ENCODE measurements at places on chromosomes 12 and 14.

GRCh38 chr12:5733136-5733755 lies 211.8 kb downstream of the ANO2 start:
- DNase-seq = no peak

DNA sequence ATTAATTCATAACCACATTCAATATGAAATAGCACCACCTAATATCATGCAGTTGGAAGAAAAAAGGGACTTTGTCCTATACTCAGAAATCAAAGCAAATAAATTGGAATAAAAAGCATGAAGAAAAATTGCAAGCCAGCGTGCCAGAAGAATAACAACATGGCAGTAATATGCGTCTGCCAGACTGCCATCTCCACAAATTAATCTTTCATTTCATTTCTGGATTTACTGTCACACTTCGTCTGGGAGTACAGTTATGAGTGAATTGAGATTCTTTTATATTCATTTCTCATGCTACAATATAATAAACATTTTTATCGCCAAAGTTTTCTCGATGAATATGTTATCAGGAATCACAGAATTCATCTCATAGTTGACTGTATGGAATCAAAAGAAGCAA lies 1327.7 kb upstream of the SEL1L start:
- DNase-seq = no peak

DNA sequence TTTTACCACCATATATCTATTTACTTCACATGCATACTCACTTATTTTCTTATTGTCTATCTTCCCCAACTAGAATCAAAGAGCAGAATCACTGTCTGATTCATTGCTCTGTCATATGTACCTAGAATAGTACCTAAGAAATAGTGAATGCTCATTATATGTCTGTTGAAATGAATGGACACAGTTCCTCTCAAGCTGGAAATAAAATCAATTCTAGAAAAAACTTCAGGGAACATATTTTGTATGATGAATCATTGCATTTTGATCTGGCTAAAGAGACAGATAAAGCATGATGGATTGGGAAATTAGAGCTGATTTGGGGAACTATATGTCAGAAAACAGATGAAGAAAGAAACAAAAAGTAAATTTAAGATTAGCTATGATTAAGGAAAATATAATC lies 623.3 kb downstream of the C12orf50 start:
- DNase-seq = no peak

DNA sequence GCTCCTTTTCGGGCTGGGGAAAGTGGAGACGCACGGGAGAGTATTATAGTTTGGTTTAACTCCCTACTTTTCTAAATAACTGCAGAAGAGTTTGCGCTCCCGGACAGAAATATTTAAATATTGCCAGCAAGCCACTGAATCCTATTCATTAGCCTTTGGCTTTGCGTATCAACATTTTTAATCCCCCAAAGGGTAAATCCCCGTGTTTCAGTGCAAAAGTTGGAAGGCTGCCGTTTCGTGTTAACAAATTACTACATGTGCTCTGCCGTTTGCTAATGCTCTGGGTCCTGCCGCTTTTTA lies 372 bp upstream of the DPF3 start:
- DNase-seq = no peak

DNA sequence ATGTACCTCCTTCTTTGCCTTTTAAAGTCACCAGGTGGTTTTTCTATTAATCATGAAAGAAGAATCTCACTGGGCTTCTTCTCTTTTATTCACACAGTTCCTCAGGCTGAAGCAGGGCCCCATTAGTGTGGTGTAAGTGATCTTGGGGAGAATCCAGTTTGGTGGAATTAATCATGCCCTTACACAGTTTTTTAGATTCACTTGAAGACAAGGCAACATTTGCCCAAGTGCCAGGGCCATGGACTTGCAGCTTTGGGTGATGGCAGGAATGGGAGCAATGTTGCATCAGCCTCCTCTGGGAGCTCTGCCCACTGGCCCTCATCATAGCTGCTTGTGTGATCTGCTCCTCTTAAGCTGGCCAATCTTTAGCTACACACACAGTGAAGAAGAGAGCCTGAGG lies 33.8 kb downstream of the KCNK10 start:
- no peak for DNase-seq

GRCh38 chr12:25744313-25744712 lies 191.2 kb upstream of the LMNTD1 start:
- no peak for DNase-seq

- peak; percentile 63 for DNase-seq
Observed at GRCh38 chr12:81668475-81668874, 90.7 kb downstream of the PPFIA2 start.

- DNase-seq = no peak
Observed at GRCh38 chr14:96238676-96239265, 17.2 kb upstream of the BDKRB1 start.

DNA sequence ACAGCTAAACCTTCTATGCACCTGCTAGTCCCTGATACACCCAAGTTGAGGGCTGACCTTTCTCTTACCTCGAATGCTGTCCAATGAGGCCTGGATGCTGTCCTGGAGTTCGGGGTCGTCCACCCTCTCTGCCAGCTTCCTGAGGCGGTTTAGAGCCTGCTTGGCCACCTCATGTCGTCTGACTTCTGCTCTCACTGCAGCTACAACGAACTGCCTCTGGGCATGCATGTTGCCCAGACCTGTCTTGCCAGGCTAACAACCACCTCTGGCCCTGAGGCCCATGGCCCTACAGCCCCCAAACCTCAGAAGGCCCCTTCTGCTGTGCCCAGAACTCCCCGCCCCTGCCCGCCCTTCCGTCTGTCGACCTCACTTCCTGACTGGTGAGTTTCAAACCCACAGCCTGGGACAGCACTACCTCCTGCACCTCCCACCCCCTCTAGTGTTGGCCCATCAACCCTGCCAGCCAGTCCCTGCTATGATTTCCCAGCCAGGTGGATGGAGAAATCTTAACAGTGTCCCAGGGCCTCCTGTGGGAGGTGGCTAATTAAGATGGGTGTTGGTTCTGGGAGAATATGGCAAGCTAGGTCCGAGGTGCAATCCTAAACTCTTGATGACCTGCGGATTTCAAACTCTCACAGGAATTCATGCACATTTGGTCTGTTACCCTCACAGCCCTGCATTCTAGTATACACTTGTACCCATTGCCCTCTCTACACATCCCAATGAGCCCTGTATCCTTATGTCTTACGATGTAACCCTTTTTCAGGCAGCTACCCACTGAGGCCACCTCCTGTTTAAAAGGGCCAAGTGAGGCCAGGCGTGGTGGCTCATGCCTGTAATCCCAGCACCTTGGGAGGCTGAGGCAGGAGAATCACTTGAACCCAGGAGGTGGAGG lies 2.7 kb upstream of the TSPAN31 start:
- peak; percentile 88 for DNase-seq

DNA sequence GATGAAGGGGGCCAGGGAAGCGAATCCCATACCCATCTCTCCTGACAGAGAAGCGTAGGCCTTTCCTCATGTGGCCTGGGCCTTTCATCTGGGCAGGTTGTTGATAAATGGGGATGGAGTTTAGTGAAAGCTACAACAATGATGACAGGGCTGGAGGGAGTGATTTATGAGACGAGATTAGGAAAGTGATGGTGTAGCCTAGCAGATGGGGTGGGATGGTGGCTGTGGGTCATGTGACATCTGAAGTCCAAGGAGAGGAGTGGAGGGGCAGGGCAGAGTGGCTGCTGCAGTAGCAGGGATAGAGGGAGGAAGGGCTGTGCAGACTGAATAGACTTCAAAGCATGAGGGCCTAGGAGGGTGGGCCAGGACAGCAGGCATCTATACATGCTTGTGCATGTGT lies 85.5 kb downstream of the ADCK1 start:
- DNase-seq = no peak

DNA sequence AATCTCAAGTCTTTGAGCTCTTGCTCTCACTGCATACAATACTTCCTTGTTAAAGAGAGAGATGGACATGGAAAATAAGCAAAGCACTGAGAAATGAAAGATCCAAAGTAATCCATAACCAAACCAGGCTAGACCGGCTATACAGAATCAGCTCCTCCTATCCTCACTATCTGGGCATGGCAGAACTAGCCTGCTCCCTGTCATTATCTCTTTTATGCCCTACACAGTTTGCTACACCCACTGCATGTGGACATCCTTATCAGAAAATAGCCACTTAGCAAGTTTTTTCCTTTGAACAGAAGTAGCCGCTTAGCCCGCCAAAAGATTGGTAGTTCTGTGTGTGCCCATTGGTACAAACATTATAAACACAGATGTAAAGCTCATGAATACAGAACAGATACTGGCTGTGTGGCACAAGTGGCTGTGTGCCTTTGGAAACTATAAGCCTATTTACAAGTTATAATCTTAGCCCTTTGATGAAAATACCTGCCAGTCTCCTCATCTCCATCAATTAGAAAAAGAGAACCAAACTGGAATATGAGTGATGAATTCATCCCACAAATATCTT lies 34.7 kb downstream of the SPTB start:
- DNase-seq = no peak

- DNase-seq = no peak
Observed at GRCh38 chr14:75521415-75522199, 662 bp upstream of the BATF start.

DNA sequence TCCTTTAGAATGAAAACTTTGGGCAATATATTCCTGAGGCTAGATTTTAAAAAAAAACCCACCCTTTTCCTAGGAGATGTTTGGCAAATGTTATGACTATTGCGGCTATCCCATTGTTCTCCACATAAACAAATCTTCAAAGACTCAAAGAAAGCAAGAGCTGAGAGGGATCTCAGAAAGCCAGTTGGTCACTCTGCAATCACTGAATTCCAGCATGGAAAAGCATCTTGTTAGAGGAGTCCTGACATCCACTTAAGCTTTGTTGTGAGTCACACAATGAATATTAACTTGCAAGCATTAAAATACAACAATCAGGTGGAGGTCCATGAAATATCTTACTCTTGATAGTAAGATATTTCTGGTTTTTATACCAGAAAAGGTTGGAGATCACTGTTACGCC lies 11.0 kb upstream of the PTPRB start:
- DNase-seq = no peak

- peak; percentile 48 for DNase-seq
Observed at GRCh38 chr12:122527478-122527944, 462 bp downstream of the KNTC1 start.

DNA sequence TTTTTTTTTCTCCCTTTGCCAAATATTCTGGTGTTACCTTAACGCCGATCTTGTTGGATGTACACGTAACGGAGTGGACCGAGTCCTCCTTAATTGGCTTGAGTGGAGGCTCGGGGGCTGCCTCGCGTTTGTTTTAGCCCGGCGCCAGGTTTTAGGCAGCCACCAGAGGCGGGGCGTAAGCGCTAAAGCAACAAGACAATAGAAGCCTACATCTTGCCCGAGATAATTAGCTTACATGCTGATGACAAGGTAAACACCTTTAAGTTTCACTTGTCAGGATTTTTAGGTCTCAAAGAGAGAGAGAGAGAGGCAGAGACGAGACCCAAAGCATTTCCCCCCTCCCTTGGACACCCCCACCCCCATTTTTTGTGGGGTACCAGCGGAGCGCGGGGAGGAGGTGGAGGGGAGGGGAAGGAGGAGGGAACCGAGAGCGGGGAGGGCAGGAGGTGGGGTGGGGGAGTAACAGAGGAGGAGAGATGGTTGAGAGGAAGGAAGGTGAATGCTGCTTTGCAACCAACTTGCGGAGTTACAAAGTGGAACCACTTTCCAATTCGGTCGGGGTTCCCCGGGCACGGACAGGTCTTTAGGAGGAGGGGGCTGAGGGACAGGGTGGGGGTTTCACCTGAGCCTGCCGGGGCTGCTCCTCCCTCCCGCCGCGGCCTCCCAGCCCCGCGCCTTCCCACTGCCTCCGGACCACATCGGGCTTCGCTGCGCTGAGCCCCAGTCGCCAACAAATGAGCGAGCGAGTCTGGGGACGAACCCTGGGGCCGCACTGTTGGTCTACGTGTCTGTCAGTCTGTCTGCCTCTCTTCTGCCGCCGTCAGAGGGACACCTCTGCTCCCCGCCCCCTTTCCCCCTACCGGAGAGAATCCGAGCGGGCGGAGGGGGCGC lies at the start of gene NKX2-1:
TSS of gene NKX2-1 (minus strand) at position 802 of the 891 bp plus-strand sequence. CDS start at position 699, 103 bp downstream.
- no peak for DNase-seq

GRCh38 chr12:93089805-93090569 lies 160.9 kb upstream of the EEA1 start:
- peak; percentile 55 for DNase-seq

DNA sequence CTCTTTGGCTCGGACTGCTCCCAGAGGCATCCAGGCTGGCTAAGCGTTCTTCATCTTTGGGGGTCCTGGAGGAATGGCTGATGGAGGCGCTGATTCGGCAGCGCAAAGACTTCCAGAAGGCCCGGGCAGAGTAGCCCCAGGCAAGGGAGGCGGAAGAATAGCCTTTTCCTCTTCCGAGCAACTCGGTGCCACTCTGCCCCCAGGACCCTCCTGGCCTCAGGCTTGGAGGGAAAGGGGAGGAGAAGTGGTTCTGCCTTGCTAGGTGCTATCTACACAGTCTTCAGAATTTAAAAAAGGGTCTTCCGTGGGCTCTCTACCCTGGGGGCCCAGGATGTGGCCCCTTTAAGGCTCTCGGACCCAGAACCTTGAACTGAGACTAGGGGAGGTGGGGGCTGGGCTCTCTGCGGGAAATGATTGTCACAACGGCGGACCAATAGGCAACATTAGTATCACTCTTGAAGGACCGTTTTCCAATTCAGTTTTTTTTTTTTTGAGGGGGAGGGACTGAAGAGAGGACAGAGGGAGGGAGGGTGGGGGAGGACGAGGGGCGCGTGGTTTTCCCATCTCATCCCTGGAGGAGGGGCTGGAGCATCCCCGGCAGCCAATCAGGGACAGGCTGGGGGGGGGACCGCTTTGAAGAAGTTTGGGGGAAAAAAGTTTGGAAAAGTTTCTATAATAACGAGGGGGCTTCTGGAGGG lies at the start of gene NFATC4:
TSS of gene NFATC4 (plus strand) at position 671 of the 698 bp plus-strand sequence. CDS start 157 bp downstream, outside the sequence.
- peak; percentile 7 for DNase-seq

DNA sequence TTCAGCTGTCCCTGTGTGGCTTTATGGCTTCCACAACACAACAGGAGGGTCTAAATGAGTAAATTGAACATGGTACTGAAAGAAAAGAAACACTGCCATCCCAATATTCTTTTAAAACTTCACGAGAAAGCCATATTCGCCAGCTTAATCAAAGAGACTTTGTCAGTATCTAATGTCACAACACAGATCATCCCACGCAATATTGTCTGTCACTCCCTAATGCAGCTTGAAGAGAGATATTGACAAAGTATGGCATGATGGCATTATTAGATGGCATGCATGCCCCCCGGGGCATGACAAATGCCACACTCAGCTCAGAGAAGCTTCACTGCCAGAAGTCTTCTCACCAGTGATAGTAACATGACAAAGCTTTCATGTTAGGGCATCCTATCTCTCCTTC lies 197.8 kb downstream of the TTC8 start:
- no peak for DNase-seq

DNA sequence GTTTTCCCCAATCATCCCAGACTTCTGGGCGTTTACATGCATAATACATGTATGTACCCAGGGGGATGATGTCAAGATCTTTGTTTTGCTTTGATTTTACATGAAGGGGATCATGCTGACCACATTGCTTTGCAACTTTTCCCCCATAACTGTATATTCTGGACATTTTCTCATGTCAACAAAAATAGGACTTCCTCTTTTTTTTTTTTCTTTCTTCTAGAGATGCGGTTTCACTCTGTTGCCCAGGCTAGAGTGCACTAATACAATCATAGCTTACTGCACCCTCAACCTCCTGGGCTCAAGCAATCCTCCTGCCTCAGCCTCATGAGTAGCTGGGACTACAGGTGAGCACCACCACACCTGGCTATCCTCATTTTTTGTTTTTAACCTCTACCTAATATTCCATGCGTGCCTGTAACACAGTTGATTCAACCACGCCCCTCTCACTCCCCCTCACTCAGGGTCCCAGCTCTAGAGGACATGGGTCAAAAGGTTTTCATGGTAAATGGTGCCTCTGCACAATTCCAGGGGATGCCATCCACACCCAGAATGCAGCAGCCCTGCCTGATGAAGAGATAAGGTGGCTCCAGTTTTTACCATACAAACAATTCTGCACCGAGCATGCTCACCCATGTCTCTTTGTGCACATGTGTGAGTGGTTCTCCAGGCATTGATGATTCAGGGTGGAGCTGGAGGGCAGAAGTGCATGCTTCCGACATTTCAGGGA lies 32.0 kb upstream of the CIPC start:
- DNase-seq = no peak
